ENCODE measurements at places on chromosomes 6 and 20.

DNA sequence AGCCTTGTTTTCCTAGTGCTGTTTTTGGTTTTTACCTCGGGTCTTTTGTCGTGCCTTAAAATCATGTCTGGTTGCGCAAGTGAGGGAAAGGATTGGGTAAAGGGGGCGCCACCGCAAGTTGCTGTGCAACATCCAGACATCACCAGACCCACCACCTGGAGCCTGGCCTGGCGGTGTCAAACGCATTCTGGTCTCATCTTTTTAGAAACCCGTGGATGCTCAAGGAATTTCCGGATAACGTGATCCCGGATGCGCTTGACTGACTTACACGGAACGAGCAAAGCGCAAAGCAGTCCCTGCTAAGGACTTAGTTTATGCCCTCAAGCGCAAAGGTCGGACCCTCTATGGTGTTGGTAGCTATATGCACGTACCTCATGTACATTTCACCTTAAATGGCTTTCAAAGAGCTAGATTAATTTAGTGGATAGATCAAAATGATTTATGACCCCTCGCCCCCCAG lies 105.2 kb downstream of the OR2B2 start:
- DNase-seq = no peak

- no peak for DNase-seq
These were observed 46.6 kb downstream of the RBM38 start for GRCh38 chr20:57437672-57438330.

GRCh38 chr20:40444516-40444915 lies 244.5 kb downstream of the MAFB start:
- no peak for DNase-seq

DNA sequence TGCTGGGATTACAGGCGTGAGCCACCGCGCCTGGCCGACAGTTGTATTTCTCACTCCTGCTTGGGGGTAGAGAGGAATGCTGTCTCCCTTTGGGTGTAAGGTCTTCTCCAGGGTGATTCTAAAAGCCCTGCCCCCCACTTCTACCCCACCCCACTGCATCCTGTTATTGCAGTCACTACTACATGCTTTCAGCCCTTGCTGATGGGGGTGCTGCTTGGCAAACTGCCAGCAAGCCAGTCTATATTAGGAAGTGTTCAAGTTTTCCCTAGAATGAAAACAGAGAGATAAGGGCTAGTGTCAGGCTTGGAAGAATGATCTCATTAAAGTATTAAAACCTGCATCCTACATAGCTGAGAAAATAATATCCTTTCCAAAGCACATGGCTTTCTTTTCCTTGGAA lies 31.3 kb downstream of the TTI1 start:
- no peak for DNase-seq
